ENCODE measurements at places on chromosomes 1 and 21. TPM values are rescaled to one million over a fixed set of nuclear protein-coding genes. Genes with fewer than 3 reads are reported as not detected.

Gene CELA3B
- total RNA-seq, result not detected

Gene IGSF9
- total RNA-seq, result 0.14 TPM

Gene OVAAL
- 0.46 TPM for total RNA-seq

Gene AMY1B
- total RNA-seq, result not detected

Gene TDRD5
- total RNA-seq, result not detected

Data from A549 treated with dexamethasone at 1 μM for 4 hours (cell line).